Mesenchymal stem cell (in vitro differentiated cells and primary cell): ENCODE measurements at places on chromosomes 12 and 14.
A peak's percentile ranks its signal among the peaks of the same experiment; 100 is the strongest.

DNA sequence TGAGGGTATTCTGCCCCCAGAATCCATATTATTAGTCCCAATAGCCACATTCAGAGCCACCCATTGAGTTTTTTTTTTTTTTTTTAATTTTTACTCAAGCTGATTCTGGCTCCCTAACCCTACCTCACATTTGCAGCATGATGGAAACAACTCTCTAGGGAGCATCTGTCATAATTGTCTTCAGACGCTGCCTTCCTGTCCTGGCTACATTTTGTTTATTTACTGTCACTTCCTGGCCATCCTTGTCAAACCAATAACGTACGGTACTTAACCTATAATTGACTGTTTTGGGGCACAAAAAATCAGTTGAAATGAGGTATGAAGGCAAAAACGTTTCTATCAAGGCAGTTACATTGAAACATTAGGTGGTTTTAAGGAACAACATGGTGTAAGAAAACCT, 2.1 kb downstream of the GLIPR1 start:
- DNase-seq, result peak; percentile 34

DNA sequence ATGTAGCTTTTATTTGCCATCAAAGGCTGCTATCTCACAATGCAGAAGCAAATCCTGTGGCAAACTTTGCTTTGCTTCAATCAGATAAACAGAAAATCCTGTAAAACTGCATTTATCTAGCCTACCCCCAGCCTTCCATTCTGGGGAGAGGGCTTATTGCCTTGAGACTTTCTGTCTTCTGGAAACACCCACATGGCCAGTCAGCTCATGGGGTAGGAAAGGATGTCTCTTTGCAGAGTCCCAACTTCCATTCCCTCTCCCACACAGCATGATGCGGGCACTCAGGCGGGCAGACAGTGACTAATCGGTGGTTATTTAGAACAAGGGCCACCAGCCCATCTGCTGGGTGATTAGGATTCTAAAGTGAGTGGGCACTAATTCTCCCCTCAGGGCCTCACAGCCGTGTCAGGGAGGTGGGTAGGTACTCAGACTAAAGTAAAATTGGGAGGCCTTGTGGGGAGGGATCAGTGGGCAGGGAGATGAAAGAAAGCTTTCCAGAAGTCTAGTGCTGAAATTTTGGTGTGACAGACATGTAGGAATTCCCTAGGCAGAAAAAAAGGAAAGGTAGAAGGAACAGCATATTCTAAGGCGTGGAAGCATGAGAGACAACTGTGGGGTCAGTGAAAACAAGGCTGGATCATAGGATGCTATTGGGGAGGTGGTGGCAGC, 720.5 kb downstream of the VRK1 start:
- no peak for DNase-seq

GRCh38 chr14:26448181-26448855, 149.5 kb downstream of the NOVA1 start:
- no peak for DNase-seq

GRCh38 chr12:130754234-130754901, 38.3 kb upstream of the RIMBP2 start:
- no peak for DNase-seq

DNA sequence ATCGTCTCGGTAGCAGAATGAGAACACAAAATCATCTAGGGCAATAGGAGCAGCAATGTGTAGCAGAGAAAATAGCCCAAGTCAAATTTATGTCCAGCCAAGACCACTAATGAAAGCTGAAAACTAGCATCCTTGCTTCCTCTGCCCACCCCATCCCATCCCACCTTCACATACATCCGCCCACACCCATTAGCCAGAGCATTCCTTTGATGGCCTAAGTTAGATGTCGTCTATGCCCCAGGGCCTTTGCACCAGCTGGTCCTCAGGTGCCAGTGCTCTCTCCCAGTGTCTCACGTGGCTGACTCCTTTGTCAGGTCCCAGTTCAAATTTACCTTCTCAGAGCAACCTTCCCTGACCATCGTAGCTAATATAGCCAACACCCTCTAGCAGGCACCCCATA, 17.8 kb upstream of the PPP2R5C start:
- DNase-seq, result no peak
